ENCODE measurements at places on chromosomes 12 and 14.

- no peak for DNase-seq
Observed at GRCh38 chr14:91337699-91338335, 79.8 kb downstream of the CCDC88C start.

DNA sequence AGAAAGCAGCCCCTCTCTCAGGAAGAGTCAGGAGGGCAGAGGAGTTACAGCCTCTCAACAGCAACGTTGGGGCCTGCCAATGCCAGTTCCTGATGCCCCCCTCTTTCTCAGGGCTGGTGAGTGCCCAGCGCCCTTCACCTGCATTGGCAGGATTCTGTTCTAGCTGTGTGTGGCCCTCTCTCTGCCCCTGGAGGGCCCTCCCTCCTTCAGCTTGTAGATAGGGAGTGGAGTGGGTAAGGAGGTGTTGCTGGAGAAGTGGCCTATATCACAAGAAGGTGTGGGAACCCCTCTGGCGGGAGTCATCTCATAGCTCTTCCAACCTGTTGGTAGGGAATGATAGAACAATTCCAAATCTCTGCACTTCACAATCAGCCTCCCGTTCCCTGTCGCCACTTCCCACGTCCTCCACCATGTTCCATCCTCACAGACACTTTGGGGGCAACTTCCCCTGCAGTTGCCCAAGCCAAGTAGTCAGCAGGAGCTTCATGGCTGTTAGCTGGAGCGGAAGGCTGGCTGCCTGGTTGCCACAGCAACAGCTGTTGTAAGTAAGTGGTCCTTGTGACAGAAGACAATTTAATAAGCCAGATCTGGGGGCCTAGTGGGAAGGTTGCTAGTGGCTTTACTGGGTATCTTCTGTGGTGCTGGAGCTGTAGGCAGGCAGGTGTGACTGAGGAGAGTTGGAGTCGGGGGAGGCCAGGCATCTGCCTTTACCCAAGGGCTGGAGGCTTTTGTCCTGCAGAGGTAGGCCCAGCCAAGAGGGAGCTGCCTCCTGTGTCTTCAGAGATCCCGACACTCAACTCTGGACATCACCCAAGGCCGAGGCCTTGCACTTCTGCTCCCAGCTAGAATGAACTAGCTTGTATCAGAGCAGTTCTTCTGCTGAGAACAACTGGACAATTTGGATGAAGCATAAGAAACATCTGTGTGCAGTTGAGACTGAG lies 38.4 kb downstream of the GALNT16 start:
- no peak for DNase-seq

DNA sequence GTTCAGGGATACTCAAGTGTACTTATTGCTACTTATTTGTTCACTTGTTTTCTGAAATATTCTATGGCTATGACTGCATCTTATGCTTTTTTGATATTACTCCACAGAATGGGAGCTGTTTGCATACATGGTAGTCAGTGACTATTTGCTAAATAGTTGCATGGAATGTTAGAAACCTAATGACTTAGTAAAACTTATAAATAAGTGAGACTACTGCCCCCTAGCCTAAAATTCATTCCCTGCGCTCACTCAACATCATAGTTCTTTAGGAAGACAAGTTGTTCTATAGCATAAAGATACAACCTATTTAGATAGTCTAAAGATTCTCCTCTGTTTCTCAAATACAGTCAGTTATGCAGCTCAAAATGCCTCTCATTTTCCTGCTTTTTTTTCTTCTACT lies 305.5 kb downstream of the CEP128 start:
- peak; percentile 6 for DNase-seq

DNA sequence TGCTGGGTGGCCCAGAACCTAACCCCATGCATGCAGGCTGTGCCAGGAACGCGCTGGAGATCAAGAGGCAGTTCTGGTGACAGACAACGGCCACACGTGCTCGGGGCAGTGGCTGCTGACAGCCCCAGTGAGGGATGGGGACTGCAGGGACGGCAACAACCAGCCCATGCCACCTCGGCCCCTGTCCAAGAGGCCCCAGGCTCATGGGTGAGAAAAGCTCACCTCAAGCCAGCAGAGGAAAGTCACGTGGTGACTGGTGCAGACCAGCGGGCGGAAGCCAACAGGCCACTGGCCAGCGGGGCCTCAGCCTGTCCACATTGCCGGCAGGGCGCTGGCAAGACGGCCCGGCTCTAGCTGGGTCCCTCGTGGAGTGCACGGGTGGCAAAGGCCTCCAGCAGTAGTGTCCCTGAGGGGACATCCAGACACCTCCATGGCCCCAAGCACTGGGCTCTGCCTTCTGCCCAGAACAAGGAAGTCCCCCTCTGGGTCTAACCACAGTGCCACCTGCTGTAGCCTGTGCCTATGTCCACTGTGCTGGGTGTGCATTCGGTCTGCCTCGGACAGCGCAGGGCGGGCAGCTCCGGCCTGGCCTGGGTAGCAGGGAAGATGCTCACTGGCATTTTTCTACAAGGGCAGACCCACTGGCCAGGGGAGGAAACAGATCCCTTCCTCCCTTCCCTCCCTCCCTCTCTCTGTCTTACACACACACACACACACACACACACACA lies 134.1 kb downstream of the NCOR2 start:
- DNase-seq, result no peak

DNA sequence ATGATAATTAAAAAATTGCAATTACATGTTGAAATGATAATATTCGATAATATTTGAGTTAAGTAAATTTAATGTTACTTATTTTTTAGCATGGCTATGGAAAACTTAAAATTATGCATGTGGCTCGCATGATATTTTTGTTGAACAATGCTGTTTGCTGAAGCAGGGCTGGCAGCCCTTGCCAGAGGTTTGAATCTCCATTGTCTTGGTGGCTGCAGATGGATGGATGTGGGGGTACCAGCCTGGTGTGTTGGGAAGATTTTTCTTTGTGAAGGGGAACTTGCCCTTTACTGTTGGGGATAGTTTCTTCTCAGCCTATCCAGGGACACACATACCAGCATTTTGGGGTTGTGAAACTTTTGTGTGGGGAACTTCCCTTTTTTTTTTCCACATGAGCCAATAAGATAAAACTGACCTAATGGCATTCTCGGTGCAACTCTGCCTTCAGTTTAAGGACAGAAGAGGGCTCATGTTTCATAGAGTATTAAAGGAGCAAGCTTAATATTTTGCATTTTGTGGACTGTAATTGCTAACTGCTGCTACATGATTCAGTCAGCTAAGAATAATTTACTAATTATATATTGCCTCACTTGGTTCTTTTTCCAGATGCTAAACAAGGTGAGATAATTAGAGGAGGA lies 8.8 kb downstream of the RASSF3 start:
- peak; percentile 95 for DNase-seq

GRCh38 chr14:75047506-75047905 lies 3.8 kb downstream of the MLH3 start:
- no peak for DNase-seq

All from Kasumi-1 (cell line).